Mesenteric fat pad (tissue), 1 donor: ENCODE measurements at places on chromosomes 13 and 19. TPM values are rescaled to one million over a fixed set of nuclear protein-coding genes. Genes with fewer than 3 reads are reported as not detected.

Gene APOC4
- total RNA-seq = not detected

DNA sequence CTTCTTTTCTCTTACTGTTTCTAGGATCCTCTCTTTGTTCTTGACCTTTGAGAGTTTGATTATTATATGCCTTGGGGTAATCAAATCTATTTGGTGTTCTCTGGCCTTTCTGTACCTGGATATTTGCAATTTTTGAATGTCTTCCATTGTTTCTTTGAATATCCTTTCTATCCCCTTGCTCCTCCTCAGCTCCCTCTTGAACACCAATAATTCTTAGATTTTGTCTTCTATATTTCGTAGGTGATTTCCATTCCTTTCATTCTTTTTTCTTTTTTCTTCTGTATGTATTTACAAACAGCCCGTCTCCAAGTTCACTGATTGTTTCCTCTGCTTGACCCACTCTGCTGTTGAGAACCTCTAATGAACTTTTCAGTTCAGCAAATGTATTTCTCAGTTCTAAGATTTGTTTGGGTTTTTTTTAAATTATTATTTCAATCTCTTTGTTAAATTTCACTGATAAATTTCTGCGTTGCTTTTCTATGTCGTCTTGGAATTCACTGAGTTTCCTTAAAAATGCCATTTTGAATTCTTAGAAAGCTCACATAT lies 2.7 kb upstream of the CALM3 start:
- no peak for DNase-seq

Gene DGKH
- 11.8 TPM for total RNA-seq

Gene PSG11
- total RNA-seq = not detected

GRCh38 chr19:45331411-45331810 lies 8.7 kb upstream of the CKM start:
- no peak for DNase-seq

Gene PRODH2
- not detected for total RNA-seq

GRCh38 chr13:31588893-31589292 lies 150.4 kb upstream of the RXFP2 start:
- DNase-seq = no peak

DNA sequence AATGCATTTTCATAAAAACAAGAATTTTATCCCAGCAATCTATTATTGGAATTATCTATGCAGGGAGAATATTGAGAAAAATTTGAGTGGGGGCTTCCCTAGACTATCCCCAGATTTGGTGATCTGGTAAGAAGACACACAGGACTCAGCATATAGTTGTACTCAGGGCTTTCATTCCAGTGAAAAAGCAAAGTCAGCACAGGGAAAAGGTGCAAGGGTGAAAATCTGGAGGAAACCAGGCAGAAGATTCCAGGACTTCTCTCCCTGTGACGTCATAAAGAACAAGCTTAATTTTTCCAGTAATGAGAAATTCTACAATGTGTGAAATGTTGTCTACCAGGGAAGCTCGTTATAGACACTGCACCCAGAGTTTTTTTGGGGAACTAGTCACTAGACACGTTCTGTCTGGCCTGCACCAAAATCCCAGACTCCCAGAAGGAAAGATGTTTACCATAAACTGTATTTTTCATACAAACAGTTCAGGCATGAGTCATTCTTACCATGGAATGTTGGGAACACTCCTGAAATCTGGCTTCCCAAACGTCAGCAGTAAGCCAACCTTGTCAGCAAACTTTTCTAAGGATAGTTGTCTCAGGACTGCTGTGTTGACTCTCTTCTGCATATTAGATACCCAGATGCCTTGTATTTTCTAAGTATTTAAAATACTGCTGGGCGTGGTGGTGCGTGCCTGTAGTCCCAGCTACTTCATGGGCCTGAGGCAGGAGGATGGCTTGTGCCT lies 107.4 kb downstream of the DNAJC3 start:
- DNase-seq = no peak
